GM12864 (cell line): ENCODE measurements at places on chromosomes 6 and 20.

- DNase-seq, result no peak
Observed at GRCh38 chr6:56686429-56686828, 43.7 kb upstream of the DST start.

GRCh38 chr6:161890133-161890831 lies 616.4 kb upstream of the AGPAT4 start:
- no peak for DNase-seq

DNA sequence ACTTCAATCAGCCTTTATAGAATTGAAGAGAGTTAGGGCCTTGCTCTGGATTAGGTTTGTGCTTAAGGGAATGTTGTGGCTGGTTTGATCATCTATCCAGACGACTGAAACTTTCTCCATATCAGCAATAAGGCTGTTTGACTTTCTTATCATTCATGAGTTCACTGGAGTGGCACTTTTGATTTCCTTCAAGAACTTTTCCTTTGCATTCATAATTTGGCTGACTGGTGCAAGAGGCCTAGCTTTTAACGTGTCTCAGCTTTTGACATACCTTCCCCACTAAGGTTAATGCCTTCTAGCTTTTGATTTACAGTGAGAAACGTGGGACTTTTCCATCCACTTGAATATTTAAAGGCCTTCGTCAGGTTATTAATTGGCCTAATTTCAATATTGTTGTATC lies 461.8 kb downstream of the CDKAL1 start:
- no peak for DNase-seq

DNA sequence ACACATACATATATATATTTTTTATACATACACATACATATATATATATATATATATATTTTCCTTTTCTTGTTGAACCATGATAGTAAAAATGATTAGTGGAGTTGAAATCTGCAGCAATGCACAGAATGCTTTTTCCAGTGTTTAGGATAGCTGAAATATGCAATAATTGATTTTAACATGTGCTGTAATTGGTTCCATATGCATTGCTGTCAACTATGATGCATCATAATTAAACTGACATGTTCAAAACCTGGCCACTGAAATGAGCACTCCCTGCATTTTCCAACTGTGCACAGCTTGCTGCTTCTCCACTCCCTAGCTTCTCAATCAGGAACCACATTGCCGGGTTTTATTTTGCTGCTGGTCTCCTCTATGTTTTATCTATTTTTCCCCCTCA lies 358.3 kb downstream of the PAX1 start:
- DNase-seq, result no peak

GRCh38 chr6:168221000-168221399 lies 98.6 kb downstream of the DACT2 start:
- DNase-seq, result peak; percentile 2

DNA sequence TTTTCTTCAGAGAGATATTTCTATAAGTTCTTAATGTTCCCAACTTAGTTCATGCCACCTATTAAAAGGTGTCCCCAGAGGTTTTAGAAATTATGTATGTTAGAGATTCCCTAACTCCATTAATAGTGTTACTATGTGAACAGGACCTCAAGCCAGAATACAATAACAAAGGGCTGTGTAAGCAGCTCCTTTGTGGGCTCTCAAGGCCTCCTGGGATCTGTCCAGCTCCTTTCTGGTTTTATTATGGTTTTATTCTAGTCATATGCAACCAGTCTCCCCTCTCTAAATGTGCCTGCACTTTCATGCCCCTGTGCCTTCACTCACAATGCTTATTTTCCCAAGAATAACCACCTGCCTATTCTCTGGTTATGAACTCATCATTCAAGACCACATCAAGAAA lies 22.7 kb downstream of the NRSN1 start:
- no peak for DNase-seq

GRCh38 chr6:106890447-106890846 lies 84.1 kb downstream of the CD24 start:
- no peak for DNase-seq

DNA sequence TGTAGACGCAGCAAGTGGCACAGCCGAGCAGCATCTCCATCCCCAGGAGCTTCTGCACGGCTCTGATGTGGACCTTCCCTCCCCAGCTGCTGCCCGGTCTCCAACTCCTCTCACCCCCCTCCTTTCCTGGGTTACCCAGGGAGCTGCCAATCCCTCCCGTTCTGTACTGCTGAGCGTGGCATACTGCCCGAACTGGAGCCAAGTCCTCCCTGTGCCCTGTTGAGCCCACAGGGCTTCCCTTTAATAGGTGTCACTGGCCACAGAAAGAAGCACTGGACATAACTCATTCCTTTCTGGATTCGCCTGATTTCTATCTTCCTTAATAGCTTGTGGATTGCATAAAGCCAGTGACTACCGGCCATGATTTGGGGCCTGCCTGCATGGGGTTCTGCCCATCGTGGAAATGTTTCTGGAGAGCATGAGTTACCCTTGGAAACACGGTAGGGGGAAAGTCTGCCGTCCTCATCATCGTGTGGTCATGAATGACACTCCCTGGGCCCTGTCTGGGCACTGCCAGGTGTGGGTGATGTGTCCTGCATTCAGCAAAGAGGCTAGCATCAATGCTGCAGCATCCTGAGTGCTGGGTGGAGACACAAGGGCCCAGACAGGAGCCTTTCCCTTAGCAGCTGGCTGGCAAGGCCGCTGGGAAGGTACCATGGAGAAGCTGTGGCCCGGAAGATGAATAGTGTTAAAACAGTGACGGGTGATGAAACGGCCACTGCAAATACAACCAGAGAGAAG lies 189.7 kb downstream of the SYNDIG1 start:
- DNase-seq, result no peak

- DNase-seq, result no peak
Observed at GRCh38 chr6:111747396-111747795, 125.9 kb downstream of the FYN start.

GRCh38 chr20:63124092-63124781 lies 91.7 kb downstream of the YTHDF1 start:
- DNase-seq, result no peak

DNA sequence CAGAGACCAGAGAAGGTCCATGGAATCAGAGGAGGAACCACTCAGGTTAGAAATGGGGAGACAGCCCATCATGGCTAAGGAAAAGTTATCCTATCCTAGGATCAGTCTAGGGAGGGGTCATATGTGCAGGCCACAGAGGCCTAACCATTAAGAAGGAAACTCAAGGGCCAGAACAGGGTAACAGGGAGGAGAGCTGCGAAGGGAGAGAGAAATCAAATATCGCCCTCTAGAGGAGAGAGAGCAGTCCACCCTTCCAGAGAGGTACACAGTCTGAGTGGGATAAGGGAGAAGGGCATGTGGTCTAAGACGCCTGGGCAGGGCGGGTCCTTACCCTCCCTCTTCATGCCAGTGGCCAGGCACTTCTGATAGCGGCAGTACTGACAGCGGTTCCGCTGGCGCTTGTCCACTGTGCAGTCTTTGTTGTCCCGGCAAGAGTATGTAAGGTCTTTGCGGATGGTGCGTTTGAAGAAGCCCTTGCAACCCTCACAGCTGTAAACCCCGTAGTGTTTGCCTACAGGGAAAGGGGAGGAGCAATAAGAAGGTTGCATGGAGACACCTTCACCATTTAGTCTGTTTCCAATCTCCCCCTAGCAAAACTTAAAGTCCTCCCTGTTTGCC lies 2.9 kb downstream of the RXRB start:
- no peak for DNase-seq

DNA sequence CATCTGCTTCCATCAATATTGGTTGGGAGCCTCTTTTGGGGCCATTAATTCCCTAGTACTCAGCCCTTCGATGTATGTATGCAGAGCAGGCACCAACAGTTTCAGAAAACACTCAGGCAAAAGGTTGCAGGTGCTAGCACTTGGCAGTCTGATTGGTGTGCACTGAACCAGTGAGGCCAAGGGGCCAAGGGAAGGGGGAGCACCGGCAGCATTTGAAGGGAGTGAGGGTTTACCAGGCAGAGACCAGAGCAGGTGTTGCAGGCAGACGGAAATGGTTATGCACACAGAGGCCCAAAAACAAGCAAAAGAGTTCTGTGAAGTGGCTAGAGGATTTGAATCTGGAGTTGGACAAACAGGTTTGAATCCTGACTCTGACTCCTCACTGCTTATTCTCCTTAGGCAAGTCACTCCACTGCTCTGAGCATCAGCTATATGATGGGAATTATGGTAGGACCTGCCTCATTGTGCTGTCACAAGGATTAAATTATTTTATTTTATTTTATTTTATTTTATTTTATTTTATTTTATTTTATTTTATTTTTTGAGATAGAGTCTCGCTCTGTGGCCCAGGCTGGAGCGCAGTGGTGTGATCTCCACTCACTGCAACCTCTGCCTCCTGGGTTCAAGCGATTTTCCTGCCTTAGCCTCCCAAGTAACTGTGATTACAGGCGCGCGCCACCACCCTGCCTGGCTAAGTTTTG lies 58.1 kb upstream of the SHLD1 start:
- DNase-seq, result peak; percentile 86

DNA sequence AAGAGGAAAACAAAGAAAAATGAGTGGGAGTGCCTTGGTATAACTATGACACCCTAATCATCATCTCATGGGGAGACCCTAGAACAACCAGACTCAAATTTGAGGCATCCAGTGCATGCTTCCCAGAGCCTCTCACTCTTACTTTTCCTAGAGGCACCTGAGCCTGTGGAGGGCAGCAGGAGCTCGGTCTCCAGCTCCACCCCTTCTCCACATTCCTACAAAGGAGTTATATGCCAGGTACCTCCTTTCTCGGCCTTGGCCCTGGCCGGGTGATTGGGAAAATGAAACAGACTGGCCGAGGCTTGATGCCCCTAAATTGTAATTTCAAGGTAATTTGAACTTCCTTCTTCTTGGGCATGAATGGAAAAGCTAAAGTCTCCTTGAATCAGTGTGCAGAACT lies 761.2 kb upstream of the CHD6 start:
- no peak for DNase-seq

DNA sequence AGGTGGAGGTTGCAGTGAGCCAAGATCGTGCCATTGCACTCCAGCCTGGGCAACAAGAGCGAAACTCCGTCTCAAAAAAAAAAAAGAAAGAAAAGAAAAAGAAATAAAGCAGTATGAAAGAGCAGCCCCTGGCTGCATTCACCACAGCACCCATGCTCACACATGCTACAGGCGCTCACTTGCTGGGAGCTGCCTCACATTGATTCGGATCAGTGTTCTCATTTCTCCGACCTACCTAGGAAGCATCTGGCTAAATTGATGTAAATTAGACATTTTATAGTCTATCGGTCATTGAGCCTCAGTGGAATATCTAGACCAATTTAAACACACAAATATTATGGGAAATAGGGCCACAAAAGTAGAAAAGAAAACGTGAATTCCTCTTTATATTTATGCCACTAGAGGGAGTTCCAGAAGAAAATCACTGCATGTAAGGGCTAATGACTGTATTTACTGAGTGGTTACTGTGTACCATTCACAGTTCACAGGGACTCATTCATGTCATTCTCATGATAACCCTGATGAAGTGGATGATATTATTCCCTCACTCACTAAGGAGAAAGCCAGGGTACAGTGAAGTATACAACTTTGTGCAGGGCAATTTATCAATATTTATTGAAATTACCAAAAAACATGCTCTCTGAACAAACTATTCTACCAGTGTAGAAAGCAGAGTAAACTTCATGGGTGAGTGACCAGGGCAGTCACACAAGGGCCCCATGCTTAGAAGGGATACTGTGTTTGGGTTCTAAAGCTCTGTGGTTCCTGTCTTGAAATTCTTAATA lies 5.3 kb upstream of the MOG start:
- DNase-seq, result no peak

- DNase-seq, result no peak
Observed at GRCh38 chr6:37589941-37590340, 90.2 kb upstream of the CCDC167 start.

DNA sequence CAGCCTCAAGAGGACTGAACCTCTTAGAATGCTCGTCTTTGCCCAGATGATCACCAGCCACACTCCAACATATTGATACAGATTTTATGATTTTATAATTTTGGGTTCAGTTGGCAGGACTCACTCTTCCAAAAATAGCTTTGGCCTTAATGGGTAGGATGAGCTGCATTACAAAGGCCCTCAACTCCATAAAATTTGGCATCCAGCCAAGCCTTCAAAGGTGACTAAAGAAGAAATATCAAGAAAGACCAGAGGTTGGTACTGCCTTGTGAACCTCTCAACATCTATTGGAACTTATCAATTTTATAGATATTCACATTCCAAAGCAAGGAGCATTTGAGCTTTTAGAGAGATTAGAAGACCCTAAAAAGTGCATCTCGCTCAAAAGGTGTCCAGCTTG lies 48.4 kb upstream of the SNAP25 start:
- DNase-seq, result no peak

DNA sequence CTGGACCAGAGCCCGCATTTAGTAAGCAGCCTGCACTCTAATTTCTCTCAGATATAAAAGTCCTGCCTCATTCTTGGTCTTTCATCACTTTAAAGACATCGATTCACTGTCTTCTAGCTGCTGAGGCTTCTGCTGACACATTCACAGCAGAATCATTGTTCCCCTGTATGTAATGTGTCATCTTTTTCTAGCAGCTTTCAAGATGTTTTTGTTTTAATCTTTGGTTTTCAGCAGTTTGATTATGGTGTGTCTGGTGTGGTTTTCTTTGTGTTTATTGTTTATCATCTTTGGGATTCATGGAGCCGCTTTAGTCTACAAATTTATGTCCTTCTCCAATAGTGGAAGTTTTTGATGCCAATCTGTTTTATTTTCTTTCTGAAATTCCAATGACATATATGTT lies 157.3 kb upstream of the STMND1 start:
- no peak for DNase-seq
